Activated CD8-positive, alpha-beta memory T cell treated with anti-CD3 and anti-CD28 coated beads, Interleukin-2, amount 10 ng/mL, durations not matched to agents 7 days and 5 days (primary cell): ENCODE measurements at places on chromosomes 2 and 18.

DNA sequence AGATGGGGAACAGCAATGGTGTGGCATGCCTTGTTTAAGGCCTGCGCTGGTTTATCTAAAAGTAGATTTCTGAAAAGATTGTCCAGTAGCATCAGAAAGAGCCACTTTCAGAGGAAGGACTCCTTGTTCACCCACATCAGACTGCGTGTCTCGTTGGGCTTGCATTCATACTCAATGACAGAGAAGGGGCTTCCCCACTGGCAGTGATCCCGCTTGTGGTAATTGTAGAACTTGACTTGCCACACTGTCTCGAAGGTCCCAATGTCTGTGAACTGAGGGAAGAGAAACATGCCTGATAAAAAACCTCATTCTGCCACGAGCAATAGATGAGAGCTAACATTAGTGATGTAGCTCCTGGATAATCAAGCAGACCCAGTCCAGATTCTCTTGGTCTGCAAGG lies 26.0 kb downstream of the CNRIP1 start:
- no peak for DNase-seq

GRCh38 chr2:95345563-95346230 lies 48.5 kb downstream of the KCNIP3 start:
- peak; percentile 63 for DNase-seq

DNA sequence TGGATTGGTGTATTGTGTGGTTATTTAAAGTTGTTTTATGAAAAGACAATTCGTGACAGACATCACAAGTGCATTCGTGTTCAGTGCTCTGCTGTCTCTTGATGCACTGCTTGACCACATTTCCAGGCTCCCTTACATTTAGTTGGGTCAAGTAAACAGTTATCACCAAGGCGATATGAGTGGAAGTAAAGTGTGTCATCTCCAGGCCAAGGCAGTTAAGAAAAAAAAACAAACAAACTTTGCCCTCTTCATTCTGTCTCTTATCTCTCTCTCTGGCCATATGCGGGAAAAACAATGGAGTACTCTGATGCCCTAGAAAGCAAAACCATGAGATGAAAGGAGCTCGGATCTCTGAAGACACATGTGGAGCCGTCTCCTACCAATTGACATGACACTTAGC lies 131.1 kb downstream of the DSEL start:
- no peak for DNase-seq

DNA sequence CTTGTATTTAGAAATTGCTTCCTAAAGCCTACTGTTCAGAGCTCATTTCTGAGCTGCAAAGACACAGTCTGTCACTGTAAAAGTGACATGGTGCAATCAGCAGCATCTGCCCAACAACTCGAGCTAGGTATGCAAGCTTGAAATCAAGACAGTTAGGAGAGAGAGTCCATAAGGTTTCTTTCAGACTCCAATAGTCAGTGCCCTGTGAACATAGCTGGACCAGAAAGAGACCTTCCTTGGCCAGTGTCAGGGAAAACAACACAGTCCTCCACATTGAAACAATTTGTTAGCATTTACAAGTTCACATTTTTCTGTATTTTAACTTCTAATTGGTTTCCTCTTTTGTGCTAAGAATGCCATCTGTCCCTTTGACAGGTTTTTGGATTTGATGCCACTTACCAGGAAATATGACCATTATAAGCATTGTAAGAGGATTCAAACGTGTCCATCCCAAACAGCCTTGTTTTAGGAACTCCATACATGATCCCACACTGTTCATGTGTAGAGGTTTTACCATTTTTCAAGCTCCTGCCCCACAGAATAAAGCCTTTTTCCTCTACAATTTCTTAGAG lies 8.9 kb upstream of the MYCN start:
- no peak for DNase-seq

DNA sequence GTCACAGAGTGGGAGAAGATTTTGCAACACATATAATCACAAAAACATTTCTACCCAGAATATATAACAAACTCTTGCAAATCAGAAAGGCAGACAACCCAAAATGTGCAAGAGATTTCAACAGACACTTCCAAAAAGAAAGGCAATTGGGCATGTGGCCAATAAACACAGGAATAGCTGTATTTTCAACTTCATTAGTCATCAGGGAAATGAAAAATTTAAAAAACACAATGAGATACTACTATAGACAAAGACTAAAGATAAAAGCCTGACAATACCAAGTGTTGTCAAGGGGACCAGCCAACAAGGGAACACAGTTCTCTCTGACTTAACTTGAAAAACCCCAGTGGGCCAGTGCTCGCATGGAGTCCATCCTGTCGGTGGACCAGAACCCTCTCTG lies 40.5 kb downstream of the MTHFD2 start:
- DNase-seq, result no peak

GRCh38 chr18:51382081-51382480 lies 184.6 kb upstream of the MEX3C start:
- DNase-seq, result no peak

DNA sequence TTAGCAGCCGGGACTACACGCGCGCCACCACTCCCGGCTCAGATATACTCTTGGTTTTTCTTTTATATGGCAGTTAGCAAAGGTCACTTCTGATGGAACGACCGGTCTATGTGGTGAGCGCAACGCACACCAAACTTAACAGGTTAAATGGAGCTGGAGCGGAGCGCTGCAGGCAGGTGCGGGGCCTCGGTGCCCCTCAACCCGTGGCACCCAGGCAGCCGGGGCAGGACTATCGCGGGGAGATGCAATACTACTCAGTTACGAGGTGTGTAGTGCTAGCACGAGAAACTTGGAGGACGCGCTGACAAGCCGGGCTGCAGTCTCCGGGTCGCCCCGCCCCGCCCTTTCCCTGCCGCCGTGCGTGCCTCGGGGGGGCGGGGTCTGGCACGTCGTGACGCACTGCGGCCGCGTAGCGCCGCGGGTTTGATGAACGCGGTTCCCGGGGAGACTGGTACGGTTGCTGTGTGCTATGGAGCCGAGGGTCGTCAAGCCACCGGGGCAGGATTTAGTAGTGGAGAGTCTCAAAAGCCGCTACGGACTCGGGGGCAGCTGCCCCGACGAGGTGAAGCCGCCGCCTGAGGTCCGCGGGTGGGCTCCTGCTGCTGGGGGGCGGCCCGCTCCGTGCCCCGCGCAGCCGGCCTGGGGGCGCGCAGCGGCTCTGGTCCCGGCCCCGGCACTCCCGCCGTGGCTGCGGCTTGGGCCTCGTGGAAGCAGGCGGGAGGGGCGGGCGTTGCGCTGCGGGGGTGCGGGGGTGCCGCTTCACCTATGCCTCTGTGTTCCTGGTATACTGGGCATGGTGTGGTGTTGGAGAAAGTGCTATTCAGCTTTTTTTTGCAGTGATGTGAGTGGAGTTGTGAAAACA lies at the start of gene CCDC138:
Gene CCDC138 (plus strand): TSS at position 418 of the 862 bp plus-strand sequence. CDS start 52 bp downstream, at position 470.
- DNase-seq, result peak; percentile 93

DNA sequence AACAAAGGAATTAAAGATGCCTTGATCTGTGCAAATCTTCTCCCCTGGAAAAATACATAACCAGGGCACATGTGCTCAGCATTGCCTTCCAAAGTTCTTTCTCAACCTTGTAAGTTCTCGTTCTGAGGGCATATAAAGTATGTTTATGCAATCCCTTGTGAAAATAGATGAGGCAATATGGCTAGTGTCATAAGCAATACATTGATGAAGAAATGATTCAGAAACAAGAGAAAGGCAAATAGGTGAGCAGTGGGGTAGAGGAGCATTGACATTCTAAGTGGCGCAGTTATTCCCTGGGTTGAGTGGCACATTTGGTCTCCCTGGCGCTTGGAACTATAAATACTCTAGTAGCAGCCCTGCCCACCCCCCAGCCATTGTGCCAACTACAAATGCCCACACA lies 57.4 kb upstream of the PGAP1 start:
- DNase-seq, result no peak

DNA sequence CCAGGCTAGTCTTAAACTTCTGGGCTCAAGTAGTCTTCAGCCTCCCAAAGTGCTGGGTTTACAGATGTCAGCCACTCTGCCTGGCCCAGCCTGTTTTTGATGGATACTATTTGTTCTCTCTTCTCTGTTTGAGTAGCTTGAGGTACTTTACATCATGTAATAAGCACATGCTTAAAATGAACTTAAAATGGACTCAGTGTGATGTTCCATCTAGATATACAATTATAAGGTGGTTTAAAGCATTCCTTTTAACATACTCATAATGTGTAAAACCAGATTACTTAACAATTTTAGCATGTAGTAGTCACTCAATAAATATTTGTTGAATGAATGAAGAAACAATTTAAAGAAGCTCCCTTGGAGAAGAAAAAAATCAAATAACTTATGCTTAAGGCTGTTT lies 9.6 kb downstream of the PTPRM start:
- DNase-seq, result no peak

- no peak for DNase-seq
These were observed 541.2 kb upstream of the POU3F3 start for GRCh38 chr2:104312684-104313083.

DNA sequence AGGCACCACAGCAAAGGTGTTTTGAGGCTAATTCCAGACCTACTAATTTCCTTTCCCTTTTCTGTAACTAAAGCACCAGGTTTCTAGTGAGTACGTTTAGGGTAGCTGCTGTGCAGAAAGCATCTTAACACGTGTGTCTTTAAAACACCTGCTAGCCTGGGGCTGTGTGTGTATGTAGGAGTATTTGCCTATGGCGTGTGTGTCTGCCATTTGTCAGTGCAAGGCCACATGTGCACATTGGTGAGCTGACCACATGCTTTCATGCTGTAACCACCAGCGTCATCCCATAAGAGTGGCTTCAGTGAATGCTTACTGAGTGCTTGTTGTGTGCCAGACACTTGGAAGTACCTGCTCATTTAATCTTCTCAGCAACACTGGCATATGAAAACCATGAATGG lies 241.6 kb downstream of the SEPTIN10 start:
- peak; percentile 23 for DNase-seq

DNA sequence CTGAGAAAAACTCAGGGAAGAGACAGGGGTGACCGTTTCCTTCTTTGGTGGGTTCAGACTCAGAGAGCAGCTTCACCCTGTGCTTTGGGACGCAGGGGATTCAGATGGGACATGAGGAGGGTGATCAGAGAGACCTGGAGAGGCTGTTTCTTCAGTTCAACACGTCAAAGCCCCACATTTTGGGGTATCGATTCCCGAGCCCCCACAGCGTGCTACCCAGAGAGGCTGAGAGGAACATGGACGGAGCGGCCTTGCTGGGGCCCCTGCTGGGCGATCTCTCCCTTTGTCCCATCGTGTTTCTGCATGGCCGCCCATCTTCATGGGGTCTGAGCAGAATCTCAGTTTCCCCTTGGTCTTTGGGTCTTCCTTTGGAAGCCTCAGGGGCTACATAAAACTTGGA lies 38.2 kb upstream of the PXDN start:
- DNase-seq, result no peak

GRCh38 chr2:128139624-128140023 lies 48.6 kb downstream of the UGGT1 start:
- DNase-seq, result no peak

DNA sequence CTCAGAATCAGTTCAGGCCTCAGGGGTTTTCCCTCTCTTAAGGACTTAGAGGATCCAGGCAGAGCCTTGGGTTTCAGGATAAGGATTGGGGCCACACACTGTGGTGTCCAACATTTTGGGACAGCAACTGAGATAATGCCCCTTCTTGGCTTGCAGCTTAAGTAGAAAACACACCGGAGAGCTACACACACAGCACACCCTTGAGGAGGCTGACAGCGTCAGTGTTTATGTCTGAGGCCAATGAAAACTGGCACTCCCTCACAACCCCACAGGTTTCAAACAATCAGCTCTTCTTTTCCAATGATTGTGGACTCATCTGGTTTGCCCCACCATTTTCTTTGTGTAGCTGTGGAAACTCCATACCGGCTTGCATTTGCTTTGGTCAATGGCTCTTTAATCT lies 257.7 kb downstream of the CDCA7 start:
- DNase-seq, result no peak

GRCh38 chr2:204110338-204110741 lies 173.8 kb downstream of the ICOS start:
- DNase-seq, result peak; percentile 94

DNA sequence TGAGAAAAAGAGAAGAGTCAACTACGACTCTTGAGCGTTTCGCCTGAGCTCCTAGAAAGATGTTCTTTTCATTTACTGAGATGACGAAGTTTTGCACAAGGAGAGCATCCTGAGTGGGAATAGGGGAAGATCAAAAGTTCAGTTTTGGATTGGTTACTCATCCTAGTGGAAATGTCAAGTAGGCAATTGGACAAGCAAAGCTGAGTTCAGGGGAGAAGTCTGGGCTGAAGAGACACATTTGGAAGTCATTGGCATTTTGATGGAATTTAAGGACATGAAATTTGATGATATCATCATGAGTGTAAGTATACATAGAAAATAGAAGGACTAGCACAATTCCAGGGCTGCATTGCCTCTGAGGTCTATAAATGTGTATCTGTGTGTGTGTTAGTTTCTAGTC lies 416.6 kb downstream of the RAD51AP2 start:
- no peak for DNase-seq

GRCh38 chr2:150122871-150123613 lies 364.4 kb downstream of the RND3 start:
- no peak for DNase-seq

GRCh38 chr2:197943731-197944130 lies 139.3 kb downstream of the PLCL1 start:
- DNase-seq, result no peak

DNA sequence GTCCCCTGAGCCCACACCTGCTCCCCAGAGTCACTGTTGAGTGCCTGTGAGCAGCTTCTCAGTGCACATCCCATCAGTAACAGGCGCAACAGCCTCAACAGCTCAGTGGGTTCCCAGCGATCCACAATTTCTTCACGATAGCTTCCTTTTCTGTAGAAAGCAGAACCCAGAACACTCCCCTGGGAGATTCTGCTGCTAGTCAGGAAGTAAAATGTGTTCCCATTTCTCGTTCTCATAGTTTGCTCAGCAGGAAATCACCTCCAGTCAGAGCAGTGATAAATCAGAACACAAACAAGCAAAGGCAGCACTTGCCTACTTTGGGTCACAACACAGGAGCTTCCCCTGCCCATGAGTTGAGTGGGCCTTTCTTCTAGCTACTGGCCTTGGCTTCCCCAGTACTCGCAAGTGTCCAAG lies 48.9 kb upstream of the ATG16L1 start:
- DNase-seq, result no peak

- DNase-seq, result no peak
These were observed 94.5 kb upstream of the FN1 start for GRCh38 chr2:215530191-215530968.

DNA sequence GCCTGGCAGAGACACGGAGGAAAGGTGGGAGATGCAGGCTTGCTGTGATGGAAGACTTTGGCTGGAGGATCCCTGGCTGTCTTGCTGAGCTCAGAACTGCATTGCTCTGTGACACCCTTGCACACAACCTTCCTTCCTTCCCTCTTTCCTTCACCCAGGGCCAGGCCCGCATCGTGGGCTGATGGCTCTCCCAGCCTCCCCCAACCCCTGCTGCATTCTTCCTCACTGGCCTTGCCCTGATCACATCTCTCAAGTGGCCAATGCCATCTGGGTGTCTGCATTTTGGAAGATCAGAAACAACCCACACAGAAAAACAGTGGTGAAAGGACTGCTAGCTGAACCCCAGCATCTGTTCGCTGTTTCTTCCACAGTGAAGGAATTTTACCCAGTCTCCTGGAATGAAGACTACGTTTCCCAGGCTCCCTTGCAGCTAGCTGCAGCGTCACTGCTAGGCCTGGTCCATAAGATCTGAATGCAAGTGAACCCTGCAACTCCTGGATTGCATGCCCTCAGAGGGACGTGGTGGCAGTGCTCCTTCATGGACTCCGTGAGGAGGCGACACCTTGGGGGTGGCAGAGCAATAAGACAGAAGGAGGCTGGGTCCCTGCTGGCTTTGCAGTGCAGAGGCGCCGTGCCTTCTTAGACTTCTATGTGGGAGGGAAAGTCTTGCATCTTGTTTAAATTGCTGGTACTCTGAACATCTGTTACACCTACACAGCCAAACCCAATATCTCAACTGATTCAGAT lies 78.9 kb upstream of the YWHAQ start:
- no peak for DNase-seq
